ENCODE measurements at places on chromosomes 6 and 20.
A peak's percentile ranks its signal among the peaks of the same experiment; 100 is the strongest.

DNA sequence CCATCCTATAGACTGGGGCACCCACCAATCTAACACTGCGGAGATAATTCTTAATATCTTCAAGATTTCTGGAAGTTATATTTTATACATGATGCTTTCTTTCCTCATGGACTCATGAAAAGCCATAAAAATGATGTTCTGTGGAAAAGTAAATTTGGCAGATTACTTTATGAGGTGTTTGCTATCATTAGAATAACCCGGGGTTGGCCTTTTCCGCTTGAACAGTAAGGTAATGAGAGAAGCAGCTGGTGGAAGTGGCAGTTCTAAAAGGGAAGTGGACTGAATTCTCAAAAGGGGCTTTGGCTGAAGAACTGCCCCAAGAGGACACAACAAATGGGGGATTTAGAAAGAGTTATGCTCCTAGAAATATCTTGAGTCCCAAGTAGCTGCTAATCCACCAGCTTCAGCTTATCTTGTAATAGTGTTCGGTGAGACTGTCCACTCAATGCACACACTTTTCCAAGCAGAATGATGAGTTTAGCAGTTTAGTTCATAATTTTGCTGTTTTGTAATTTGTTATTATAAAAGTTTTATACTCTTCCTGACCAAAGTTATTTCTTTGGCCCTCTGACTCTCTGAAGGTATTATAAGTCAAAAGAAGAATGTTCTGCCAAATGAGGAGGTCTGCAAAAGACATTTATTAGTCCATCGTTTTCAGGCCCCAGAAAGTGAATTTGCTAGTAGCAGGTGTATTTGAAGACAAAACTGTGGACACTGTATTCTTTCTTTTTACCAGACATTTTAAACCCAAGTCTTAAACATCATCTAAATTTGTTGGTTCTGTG, 2.9 kb downstream of the ISM1 start:
- DNase-seq: no peak

DNA sequence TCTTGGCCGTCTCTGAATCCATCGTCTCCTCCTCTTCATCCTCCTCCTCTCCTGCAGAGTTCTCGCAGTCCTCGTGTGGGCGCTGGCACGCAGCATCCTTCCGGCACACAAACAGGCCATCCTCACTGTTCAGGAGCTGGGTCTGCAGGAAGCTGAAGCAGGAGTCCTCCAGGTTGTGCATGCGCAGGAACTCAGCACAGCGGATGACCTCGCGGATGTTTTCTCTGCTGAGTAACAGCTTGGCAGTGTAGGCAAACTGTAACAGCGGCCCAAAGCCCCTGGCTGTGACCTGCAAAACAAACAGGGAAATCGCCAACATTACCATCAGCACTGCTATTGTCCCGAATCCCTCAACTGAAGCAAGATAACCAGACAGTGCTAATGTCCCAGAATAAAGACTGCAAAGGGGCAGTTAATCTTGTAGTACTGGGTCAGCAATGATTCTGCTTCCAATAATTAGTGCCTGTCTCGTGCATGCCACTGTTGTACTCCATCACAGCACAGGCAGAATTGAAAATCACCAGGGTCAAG, 57.4 kb downstream of the GJA10 start:
- DNase-seq: peak; percentile 43

GRCh38 chr20:53625311-53626129, 31.9 kb upstream of the ZNF217 start:
- no peak for DNase-seq

- DNase-seq: no peak
Measured at GRCh38 chr6:112468359-112468758, 121.2 kb downstream of the RFPL4B start.

DNA sequence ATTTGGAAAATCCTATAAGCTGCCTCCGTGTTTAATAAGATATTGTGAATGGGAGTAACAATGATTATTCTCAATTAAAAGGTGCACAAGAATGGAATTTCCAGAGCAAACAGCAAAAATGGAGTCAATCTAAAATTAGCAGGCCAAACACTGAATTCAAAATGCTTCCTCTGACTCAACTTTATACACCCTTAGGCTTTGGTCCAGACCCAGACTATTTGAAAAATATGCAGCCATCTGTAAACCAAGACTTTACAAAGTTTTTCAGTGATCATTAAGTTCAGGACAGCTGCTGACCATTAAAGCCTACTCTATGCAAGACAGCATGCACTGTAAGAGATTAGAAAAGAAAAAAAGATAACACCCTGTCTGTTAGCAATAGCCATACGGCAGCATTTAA, 39.4 kb upstream of the CCN6 start:
- no peak for DNase-seq

DNA sequence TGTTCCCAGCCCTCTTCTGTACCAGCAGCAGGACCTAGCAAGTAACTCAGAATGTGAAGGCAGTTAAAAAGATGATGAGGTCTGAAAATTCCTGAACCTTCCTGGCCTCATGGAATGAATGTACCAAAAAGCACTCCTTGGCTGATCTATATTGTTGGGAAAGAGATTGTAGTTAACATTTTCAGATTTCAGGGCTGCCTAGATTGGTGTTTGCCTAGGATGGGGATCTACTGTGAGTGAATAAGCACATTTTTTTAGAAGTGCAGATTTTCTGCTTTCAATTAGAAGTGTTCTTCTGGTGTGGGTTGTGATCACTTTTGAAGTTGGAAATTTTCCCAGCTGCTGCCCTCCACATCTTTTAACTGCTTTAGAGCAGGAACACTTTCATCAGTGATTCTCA, 6.2 kb downstream of the MYLIP start:
- no peak for DNase-seq

GRCh38 chr6:28802417-28803336, 121.1 kb downstream of the TRIM27 start:
- DNase-seq: peak; percentile 90

DNA sequence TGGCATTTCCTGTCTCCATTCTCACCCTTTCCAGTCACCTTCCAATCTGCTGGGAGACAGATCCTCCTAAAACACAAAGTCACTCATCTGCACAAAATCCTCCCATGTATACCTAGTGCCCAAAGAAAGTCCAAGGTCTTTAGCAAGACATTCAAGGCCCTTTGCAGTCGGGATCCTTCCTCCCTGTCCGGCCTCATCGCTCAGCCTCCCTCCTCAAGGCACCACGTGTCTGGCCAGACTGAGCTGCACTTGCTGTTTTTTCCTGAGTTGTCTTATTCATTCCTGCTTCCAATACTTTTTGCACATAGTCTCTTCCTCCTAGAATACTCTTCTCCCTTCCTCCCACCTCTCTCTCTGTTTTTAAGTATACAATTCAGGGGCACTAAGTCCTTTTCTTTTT, 1.4 kb downstream of the TRIM15 start:
- DNase-seq: no peak

- DNase-seq: no peak
Measured at GRCh38 chr20:44765701-44766347, 20.2 kb downstream of the KCNK15 start.

GRCh38 chr6:100719883-100720682, 161.0 kb downstream of the ASCC3 start:
- peak; percentile 50 for DNase-seq

Data from NB4 (cell line).